ENCODE measurements at places on chromosomes 1 and 21.
A peak's percentile ranks its signal among the peaks of the same experiment; 100 is the strongest.

- DNase-seq: no peak
Measured at GRCh38 chr1:53378932-53379661, 51.2 kb upstream of the LRP8 start.

GRCh38 chr1:246705368-246705767 lies 18.8 kb upstream of the SCCPDH start:
- no peak for DNase-seq

GRCh38 chr1:11784993-11785769 lies 20.6 kb downstream of the MTHFR start:
- DNase-seq: peak; percentile 89

- DNase-seq: no peak
Measured at GRCh38 chr1:44019466-44019948, 11.8 kb downstream of the SLC6A9 start.

- DNase-seq: no peak
Measured at GRCh38 chr1:211632808-211633523, 42.5 kb downstream of the NEK2 start.

- DNase-seq: peak; percentile 58
Measured at GRCh38 chr21:43767984-43768867, 7.9 kb downstream of the CSTB start.

DNA sequence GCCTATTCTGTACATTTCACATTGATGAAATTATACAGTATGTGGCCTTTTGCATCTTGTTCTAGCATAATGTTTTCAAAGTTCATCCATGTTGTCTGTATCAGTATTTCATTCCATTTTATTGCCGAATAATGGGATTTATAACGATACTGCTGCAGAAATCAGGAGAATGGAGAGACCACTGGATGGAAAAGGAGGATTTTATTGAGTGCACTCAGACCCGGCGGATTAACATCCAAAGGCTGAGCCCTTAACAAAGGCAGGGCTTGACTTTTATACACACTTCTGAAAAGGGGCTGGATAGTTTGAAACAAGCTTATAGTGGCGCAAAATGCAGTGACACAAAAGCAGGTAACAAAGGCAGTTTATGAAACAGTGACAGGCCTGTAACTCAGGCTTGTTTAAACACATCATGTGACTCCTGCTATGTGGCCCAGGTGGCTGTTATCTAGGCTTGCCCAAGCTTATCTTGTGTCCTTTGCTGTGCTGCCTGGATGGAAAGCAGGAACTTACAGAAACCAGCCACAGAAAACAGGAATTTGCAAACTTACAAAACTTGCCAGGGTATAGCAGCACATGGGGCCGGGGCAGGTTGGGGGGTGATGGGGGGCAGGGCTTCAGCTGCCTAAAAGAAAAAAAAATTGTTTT lies 32.8 kb upstream of the KCNJ15 start:
- no peak for DNase-seq

DNA sequence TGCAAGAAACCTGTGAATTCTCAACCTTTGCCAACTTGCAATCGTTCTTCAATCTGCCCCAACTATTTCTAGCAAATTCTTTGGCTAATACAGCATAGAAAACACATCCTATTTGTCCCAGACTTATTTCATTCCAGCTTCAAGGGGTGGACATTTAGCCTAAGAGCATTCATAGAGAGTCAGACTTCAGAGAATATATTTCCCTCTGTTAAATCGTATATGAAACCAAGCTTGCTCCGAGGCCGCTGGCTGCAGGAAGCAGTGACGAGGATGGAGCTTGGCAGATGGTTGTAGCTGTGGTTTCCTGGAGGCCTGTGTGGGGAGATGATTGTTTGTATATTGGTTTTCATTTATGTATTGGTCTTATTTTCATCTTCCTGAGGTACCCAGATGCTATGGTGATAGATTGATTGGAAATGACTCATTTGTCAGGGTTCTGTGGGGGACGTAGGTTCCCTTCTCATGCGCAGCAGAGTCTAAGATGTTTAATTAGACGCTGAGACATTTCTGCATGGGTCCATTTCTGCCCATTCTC lies 26.1 kb downstream of the MAN1C1 start:
- DNase-seq: peak; percentile 19

DNA sequence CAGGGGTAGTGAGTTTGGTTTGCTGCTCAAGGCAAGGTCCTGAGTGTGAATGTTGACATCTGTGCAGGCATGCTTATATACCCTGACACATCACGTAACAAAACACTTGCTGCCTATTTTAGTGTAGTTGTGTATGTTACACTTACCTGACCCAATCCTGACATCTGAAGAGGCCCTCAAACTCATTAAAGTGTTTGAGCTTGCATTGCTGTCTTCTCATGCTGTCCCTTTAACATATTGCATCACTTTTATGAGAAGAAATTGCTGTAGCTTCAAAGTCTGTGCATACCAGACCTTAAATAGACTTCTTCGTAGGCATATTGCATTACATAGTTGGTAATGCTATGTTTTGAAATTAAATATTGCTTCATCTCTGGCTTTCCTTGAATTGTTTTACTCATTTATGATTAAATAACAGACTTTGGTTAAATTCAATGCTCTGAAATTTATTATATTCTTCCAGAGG lies at the start of gene KRTAP19-3:
Gene KRTAP19-3 (minus strand): TSS at position 51 of the 466 bp plus-strand sequence. CDS start 56 bp downstream, outside the sequence.
- no peak for DNase-seq

GRCh38 chr1:182391028-182391361 lies 595 bp downstream of the GLUL start:
- DNase-seq: no peak

DNA sequence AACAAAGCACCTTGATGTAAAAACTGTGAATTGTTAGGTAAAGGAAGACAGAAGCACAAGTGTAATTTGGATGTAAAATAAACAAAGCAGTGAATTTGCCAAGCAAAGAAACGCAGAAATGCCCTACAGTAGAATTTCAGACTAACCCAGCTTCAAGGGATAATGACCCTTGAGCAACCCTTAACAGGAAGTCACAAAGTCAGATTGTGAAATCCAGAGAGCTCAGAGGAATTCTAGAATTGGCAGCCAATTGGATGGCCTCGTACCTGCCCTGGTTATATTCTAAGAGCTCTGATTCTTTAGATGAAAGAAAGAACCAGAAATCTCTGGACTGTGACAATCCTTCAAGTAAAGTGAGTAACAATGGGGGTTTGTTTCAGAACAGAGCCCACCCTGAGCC lies 152.7 kb upstream of the CHRM3 start:
- no peak for DNase-seq

DNA sequence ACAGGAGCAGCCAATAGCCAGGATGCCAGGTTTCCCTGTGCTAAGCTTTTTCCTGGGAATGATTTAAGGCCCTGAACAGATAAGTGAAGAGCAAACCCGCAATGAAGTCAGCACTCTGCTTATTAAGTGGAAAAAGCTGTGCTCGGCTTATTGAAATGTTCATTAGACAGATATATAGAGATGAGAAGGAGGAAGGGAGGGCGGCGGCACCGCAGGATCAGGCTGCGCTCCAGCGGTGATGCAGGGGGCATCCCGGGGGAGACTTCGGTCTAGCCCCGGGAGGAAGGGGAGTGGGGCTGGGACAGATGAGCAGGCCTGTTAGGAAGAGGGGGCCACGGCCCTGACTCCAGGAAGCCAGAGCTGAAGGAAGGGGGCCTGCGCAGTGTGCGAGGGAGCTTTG lies 115.0 kb downstream of the TMEM53 start:
- no peak for DNase-seq

DNA sequence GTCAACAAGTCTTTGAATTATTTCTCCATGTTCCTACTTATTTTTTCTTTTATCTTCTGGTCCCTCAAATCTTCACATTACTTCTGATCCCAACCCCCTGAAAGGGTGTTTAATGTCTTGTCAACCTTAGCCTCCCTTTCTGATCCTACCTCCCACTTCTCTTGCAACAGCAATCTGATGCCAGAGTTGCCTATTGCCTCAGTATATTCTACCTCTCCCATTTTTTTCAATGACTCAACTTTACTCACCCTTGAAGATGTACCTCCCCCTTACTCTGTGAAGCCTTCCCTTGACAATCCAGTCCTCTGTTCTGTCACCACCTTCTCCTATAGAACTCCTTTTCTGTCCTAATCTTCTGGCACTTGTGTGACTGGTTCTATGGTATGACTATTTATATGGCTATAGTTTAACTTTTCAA lies 99.5 kb upstream of the CD55 start:
- DNase-seq: no peak

DNA sequence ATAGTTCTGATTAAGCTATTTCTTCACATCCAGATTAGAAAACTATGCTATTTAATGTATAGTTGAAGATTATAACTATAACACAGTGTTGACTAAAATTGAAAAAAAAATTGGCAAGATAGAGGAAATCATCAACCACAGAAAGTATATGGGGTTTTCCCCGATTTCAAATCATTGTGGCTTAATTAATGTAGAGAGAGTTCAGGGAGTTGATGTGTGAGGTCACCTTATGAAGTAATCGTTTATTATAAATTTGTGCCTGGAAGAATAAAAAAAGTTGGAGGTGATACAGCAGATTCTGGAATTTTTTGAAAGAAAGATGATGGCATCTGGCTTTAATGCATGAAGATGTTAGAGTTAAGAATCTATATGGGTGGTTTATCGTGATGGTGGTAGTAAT lies 84.3 kb downstream of the PTGS2 start:
- no peak for DNase-seq

DNA sequence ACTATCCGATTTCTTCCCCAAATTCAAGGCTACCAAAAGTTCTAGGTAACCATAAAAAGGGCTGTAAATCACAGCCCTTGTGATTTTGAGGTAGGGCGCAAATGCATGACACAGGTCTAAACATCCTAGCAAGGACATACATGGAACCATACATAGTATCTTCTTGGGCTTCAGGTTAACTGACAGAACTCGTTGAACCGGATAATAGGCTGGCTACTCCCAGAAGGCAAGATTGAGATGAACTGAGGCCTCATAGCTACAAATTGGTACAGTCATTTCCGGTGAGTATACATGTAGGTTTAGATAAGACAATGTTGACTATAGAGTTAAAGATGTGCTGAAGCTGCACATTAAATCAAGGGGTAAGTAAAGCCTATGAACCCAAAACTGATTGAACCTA lies 27.3 kb upstream of the TP53BP2 start:
- DNase-seq: no peak

- no peak for DNase-seq
Measured at GRCh38 chr1:39752703-39753102, 14.0 kb downstream of the PPIE start.

DNA sequence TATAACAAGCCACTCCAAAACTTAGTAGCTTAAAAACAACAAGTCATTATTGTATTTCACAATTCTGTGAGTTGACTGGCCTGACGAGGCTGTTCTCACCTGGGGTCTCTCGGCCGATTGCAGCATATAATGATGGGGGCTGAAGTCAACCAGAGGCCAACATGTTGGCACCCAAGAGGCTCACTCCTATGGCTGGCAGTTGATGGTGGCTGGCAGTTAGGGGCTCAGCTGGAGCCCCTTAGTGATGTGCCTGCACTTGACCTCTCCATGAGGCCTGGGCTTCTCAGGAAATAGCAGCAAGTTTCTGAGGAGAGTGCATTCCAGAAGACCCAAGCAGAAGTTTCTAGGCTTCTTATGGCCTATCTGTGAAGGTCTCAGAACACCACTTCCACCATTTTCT lies 459.4 kb downstream of the NPHP4 start:
- DNase-seq: no peak

DNA sequence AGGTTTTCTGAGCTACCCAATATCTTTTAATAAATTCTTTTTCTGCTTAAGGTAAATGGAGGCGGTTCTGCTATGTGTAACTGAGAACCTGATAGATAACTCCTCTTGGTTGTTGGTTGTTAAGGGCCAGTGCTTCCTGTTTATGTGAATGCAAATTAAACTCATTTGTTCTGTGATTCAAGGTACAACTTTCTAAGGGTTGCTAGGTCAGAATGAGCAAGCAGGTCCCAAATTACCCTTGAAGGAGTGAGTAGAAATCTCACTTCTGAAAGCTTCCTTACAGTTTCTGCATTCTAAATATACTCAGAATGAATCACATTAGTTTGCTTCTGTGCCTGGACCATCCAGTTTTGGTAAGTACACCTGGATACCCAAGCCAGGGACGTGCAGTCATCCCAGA lies 15.5 kb upstream of the FAM78B start:
- DNase-seq: no peak

DNA sequence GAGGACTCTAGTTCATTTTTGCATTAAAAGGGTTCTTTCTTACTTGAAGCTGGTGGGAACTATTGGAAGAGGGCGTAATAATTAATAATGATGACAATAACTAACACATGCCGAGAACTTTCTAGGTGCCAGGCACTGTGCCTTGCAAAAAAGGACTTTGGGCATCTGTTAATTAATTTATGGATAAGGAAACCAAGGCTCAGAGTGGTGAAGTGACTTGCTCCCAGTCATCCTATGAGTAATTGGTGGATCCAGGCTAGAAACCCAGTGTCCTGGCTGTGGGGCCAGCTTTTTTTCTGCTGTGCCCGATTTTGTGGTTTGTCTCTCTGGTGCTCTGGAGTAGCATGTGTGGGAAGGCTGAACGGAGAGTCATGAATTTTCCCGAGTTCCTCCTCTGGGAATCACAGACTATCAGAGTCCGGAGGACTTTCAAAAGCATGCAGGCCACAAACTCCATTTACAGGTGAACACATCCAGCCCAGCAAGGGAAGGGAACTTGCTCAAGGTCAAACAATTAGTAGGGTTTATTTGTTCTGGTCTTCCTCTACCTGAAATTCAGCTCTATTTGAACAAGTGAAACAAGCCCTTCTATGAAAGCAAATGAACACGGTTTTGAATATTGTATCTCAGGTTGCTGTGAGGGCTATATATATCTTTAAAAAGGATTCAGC lies 23.4 kb downstream of the ROR1 start:
- DNase-seq: no peak

GRCh38 chr21:21481239-21481638 lies 483.0 kb downstream of the NCAM2 start:
- DNase-seq: no peak

DNA sequence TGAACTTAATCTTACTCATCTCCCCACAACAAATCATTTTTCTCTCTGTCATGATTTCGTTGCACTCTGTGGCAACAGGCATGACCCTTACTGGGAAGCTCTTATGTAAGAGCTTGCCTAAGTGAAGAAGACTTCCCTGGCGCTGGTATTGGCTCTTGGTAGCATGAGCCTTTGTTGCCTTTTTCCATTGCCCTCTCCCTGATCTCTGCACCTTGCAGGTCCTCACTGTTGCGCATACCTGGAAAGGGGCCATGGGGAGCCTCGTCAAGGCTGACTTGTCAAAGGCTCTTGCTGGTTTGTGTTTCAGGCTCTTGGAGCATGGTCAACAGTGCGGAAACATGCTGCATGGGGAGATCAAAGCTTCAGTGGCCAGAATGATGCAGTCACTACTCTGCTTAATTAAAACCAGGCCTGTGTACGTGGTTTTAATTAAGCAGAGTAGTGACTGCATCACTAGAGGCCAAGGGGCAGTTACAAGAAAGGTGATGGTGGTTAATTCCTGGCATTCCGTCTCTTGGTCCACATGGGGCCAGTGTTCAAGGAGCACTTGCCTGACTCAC lies 141.3 kb downstream of the SPATA46 start:
- DNase-seq: no peak
